ENCODE measurements at places on chromosomes 7 and 10.
A peak's percentile ranks its signal among the peaks of the same experiment; 100 is the strongest.

- no peak for DNase-seq
Observed at GRCh38 chr7:14690486-14690885, 212.1 kb downstream of the DGKB start.

- DNase-seq: peak; percentile 66
Observed at GRCh38 chr7:86653919-86654659, 10.4 kb downstream of the GRM3 start.

DNA sequence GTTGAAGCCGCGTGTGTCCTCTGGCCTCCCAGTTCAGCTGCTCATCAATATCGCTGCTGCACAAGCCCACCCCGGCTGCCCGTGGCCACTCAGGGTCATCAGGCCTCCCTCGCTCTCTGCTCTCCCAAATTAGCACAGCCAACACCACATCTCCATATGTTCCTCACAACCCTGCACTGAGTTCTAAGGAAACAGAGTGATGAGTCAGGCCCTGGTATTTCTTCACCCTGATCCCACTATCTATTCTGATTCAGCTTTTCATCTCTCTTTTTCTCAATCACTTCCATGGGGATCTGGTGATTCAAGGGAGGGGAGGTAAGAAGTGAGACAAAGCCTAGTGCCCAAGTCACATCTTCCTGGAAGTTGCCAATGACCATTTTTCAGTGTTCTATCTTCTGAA, 23.8 kb downstream of the CYTH3 start:
- peak; percentile 76 for DNase-seq

GRCh38 chr10:33859319-33860022, 525.0 kb upstream of the NRP1 start:
- DNase-seq: no peak

DNA sequence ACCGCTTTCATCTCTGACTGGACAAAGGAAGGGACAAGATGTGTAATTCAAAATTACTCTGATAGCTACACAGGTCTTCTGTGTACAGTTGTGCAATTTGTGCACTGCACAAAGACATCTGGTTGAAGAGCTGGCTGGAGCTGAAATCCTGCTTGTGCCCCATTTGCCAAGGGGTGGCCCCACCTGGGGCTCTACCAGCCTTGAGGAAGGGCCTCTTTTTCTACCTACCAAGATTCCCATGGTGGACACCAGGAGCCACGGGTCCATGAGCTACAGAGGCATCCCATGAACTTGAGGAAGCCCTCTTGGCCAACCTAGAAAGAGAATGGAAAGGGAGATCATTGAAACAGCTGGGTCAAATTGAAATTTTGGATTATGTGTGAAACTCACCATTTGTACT, 43.2 kb downstream of the HHEX start:
- no peak for DNase-seq

DNA sequence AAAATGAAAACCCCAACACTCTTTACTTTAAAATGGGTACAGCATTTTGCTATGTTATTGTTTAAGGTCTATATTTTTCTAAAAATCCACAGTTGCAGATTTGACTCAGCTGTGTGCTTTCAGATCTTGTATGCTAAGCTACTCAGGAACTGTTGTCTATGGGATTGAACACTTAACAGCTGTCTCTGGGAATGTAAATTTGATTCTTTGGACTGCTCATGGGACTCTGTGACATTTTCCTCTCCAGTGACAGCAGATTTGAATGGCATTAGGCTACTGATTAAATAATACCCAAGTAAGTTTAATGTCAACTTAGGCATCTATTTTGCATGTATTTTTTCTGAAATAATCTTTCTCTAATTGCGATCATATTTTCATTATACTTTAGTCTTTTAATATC, 1.7 kb upstream of the CD36 start:
- DNase-seq: no peak

GRCh38 chr10:93576888-93577287, 10.4 kb downstream of the FFAR4 start:
- DNase-seq: no peak

DNA sequence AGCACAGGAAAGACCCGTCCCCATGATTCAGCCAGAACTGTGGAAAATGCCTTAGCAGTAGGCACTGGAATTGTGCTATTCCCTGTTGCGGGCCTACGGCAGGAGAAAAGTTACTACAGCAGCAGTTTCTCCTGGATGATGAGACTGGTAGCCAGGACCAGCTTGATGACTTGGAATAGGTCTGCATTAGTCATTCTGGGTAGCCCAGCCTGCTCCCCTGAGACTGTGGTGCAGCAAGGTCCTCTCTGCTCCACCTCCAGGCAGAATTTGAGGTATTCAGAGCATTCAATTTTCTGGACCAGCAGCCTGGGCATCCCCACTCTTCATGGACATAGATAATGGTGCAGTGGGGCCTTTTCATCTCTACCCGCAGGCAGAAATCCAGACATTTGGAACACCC, 490.0 kb downstream of the SH2D4B start:
- no peak for DNase-seq

DNA sequence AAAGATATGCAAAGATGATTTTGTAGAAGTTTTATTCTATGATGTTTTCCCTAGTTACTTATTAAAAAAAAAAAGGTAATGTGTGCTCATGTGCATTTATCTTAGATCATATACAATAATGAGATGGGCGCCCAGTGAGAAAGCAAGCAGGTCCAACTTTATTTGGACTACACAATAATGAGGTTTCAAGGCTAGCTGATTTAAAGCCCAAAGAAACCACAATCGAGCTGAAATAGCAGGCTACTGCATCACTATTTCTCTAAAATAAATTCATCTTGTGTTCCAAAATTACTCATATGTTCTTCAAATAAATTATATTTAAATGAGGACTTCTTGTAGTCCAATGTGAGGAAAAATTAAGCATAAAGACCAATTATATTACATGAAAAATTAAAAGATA, 110.1 kb downstream of the JMJD1C start:
- no peak for DNase-seq

GRCh38 chr7:151088856-151089699, 2.8 kb downstream of the AGAP3 start:
- DNase-seq: peak; percentile 61

DNA sequence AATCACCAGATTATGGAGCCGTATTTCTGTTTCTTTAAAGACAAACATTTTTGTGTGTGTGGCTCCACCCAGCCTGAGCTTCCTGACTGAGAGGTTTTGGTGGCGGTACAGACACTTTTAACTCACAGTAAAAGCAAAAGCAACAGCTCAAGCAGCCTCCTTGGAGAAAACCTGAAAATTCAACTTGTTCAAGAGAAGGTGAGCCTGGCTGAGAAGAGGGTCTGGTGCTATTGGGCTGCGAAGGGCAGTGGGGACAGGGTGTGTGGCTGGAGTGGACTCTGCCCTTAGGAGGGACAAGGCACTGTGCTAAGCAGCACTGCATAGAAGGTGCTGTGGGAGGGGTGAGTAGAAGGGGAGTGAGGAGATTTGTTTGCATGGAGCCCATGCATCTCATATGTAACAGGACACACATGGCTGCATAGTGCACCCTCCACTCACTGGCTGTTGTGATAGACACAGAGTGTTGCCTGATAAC, at the start of gene GIMAP7:
GIMAP7 (plus strand) TSS at position 125 of the 475 bp plus-strand sequence. CDS start 5,103 bp downstream, outside the sequence.
- no peak for DNase-seq

DNA sequence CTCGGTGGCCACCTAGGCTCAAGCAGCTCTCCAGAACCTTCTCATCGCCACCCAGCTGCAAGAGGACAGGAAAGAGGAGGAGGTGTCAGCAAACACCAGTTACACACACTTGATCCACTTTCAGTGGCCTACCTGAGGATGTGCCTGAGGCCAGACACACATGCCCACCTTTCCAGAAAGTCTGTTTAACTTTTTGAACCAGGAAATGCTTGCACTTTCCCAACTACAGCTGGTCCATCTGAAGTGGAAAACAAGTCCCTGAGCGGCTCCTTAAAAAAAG, 15.7 kb upstream of the CYREN start:
- DNase-seq: no peak

GRCh38 chr10:121891103-121891502, 36.7 kb downstream of the ATE1 start:
- peak; percentile 85 for DNase-seq

GRCh38 chr7:46386428-46387399, 465.6 kb upstream of the IGFBP3 start:
- DNase-seq: peak; percentile 35

GRCh38 chr7:138945821-138946220, 35.4 kb downstream of the KIAA1549 start:
- DNase-seq: no peak

DNA sequence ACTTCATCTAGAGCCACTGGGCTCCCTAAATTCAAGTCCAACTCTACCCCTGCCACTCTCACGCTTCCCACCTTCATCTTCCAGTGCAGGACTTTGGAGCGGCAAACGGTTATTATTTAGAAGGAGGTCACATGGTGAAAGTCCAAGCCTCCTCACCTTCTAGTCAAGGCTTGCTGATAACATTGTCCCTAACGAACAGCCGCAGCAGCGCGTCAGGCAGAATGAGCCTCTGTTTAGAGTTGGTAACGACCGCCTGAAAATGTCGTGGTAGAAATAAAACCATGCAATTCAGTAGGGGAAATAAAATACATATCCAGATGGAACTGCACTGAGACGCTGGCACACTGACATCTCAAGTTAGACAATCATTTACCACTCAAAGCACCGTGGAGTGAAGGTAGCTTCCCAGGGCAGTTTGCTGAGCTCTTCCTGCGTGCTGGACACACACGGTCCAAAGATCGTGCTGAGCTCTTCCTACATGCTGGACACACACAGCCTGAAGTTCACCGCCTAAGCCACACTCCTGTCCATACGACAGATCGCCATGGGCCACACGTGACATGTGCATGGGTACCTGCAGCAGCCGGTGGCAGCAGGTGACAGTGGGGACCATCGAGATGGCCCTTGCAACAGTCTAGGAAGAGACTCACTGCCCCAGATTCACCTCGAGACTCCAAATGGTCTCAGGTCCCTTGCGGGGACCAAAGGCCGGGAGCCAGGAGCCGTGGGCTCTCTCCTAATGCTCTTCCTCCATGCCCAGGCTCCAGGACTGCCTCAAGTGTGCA, 323.5 kb downstream of the PTPRN2 start:
- DNase-seq: no peak

- DNase-seq: no peak
Observed at GRCh38 chr7:1733206-1733907, 63.3 kb downstream of the ELFN1 start.

- DNase-seq: no peak
Observed at GRCh38 chr10:6386346-6386745, 183.6 kb downstream of the PFKFB3 start.

GRCh38 chr10:99740933-99741559, 9.0 kb downstream of the CUTC start:
- DNase-seq: no peak

GRCh38 chr7:144730224-144730623, 105.6 kb downstream of the TPK1 start:
- no peak for DNase-seq

GRCh38 chr10:89037096-89037495, 46.5 kb downstream of the FAS start:
- DNase-seq: no peak

DNA sequence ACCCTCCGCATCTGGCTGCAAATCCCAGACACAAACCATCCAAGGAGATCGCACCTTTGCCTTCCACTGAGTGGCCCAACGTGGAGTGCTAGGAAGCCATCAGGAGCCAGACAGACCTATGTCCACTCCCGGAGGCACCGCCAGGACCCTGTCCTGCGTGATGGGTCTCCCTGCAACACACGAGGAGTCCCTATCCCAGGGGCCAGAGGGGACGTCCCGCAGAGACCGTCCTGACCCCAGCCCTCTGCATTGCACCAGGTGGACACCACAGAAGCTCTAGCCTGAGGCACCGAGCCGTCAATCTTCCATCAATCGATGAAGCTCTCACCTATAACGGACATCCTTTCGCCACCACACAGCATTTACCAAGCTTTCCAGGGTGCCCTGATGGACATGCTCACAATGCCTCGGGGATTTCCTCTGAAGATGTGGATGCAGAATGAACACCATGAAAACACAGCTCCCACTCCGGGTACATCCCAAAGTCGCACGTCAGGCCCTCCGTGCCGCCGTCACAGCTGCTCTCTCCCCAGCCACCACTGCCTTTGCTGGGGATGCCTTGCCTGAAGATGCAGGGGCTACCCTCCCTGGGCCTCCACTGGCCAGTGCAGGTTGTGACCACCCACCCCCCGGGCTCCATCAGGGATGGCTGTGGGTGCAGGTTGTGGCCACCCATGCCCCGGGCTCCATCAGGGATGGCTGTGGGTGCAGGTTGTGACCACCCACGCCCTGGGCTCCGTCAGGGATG, 54.1 kb downstream of the PTPRN2 start:
- no peak for DNase-seq

DNA sequence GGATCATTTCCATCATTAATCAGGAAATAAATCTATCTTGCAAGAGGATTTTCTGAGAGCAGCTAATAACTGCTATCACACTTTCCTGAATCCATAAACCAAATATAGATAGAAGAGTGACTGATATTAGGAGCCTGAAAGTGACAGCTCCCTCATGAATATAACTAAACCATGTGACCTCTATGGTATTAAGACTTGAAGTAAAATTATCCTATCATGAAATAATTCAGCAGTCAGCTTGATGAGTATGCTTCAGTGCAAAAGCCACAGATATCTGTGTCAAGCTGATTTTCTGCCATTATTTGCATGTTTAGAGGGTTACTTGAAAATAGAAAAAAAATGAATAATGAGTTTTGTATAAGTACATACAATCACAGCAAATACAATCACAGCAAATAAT, 80.1 kb upstream of the PPP1R3A start:
- no peak for DNase-seq

DNA sequence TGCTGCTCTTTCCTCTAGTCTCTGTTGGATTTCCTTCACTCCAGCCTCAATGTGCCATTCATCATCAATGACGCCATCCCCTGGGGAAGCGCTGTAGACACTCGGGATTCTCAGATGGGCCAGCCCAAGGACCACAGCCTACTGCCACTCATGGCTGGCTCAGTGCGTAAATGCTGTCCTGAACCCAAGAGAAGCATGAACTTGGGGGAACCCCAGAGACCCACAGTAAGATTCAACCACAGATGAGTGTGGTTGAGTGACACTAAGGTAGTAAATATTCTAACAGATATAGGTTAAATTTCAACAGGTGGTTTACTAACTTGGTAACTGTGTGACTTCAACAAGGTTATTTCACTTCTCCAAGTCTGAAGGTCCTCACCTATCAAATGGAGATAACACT, 304.1 kb downstream of the GRM8 start:
- no peak for DNase-seq

- DNase-seq: no peak
Observed at GRCh38 chr7:70489813-70490212, 642.1 kb upstream of the GALNT17 start.

DNA sequence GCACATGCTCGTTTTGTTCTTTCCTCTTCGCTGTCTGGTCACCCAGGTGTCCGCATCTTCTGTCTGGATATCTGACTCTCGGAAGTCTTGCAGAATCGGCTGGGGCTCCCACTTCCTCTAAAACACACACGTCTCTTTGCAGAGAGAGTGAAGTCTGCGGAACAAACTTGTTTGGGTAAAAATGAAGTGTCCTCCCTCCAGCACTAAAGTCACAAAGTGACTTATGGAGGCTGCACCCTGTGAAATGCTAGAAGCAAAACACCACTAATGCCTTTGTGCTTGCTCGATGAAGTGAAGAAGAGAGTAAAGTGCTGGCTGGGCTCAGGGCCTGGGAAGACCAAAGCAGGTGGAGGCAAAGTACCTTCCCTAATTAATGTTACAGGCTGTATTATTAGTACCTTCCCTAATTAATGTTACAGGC, 71.4 kb downstream of the FGFR2 start:
- DNase-seq: no peak
